ENCODE measurements at places on chromosomes 7 and 10.

DNA sequence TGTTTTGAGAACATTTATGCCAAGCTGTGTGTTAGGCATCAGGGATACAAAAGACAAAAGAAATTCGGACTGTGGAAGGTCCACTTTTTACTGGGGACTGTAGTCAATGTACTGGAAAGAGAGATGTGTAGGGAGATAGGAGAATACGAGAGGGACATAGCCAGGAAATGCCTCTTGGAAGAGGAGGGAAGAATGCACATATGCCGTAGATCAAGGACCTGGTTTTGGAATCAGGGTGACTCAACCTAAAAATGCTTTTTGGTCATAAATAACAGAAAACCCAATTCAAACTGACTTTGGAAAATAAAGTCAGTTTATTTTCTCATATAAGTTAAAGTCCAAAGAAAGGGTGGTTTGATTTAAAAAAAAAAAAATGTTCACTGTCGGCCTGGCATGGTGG is 140.3 kb upstream of the TCF7L2 start:
- no peak for DNase-seq

DNA sequence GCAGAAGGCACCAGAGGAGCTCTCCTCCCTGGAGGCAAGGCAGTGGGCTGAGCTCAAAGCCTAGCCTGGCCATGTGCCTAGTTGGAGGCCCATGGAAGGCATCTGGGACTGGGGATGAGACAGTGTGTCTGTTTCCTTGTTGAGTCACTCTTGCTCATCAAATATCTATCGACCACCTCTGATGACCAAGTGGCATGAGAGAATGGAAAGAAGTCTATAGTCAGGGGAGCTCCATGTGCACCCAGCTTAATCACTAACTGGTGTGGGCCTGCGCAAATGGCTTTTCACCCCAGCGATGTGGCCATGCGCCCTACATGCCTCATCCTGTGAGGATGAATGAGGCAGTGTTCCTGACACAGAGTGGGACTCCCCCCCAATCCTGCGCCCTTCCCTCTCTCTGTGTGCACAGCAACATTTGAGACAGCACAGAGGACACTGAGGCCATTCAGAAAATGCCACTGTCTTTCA is 229.9 kb downstream of the RPS24 start:
- DNase-seq, result no peak

- no peak for DNase-seq
Measured at GRCh38 chr10:90906596-90906995, 14.3 kb downstream of the ANKRD1 start.

DNA sequence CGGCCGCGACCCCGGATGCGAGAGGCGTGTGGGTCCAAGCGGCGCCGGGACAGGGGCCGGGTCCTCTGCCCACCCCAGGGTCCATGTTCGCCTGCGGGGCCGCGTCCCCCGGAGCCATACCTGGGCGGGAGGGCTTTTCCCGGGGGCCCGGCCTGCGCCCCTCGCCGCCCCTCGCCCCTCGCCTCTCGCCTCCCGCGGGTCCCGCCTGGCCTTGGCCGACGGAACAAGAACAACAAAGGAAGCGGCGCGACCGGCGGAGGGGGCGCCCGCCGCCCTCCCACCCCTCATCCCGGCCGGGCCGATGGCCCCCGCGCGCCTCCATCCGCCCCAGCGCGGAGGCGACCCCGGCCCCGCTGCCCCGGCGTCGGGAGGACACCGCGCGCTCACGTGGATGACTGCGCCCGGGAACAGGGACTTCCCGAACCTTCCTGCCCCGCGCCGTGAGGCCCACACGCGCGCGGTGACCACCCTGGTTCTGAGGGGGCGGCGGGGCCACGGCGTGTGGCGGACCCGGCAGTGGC is 348.2 kb downstream of the DNAJB6 start:
- no peak for DNase-seq

GRCh38 chr10:125021686-125022344 is 79.9 kb downstream of the ZRANB1 start:
- DNase-seq, result no peak

- peak; percentile 34 for DNase-seq
Measured at GRCh38 chr7:114084472-114085312, 165.9 kb upstream of the PPP1R3A start.

GRCh38 chr7:134515569-134516468 is 11.5 kb upstream of the AKR1B10 start:
- DNase-seq, result no peak

DNA sequence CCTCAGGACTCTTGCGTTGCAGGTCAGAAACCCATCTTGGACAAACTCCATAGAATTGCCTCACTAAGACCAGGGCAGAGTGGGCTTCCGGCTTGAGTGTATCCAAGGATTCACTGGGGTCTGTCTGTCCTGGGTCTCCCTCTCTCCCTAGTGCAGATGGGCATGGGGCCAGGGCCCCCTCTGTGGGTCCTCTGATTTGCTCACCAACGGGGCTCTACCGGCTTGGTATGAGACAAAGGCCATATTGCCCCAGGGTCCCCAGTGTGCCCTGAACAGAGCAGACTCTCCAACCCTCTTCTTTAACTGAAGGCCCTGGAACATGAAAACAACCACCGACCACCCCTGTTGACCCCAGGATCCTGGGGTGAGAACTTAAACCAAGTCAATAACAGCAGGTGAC is 68.2 kb upstream of the CHST15 start:
- DNase-seq, result no peak

GRCh38 chr7:32037650-32038198 is 32.5 kb downstream of the PDE1C start:
- DNase-seq, result no peak

- DNase-seq, result no peak
Measured at GRCh38 chr10:112954974-112955581, 5.0 kb downstream of the TCF7L2 start.

DNA sequence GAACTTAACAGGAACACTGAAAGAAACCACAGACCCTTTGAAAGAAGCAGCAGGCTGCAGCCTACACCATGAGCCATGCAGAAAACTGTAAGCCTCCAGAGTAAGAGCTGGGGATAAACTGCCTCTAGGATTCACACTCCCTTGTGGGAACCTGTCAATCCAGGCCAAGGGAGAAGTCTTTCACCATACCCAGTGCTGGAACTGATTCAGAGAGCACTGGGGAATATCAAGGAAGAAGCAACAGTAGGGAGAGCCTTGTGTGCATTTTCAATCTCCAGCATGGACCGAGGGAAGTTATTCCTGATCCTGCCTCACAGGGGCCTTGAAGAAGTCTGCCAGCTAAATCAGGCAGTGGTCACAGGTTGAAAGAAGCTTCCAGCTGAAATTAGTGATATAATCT is 282.2 kb downstream of the AGMO start:
- DNase-seq, result no peak

GRCh38 chr10:58996063-58996462 is 180.4 kb upstream of the PHYHIPL start:
- no peak for DNase-seq

DNA sequence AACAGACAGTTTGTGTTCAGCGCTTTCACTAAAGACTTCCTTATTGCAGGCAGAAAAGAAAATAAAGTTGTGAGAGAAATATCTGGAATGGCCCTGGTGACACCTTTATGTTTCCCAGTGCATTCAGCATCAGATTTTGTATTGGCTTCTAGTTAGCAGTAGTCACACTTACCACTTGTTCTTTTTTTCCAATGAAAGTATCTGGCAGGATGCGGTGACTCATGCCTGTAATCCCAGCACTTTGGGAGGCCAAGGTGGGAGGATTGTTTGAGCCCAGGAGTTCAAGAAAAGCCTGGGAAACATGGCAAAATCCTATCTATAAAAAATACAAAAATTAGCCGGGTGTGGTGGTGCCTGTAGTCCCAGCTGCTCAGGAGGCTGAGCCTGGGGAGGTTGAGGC is 649.6 kb downstream of the LRMDA start:
- DNase-seq, result no peak

DNA sequence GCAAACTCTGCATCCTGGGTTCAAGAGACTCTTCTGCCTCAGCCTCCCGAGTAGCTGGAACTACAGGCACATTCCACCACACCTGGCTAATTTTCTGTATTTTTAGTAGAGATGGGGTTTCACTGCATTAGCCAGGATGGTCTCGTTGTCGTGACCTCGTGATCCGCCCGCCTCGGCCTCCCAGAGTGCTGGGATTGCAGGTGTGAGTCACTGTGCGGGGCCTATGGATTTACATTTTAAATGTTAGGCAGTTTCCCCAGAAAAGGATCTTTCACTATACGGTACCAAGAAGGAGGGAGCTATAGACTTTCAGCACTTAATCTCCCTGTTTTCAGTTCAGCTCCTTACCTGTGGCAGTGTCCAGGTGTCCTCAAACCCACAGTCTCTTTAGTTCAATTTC is 50.8 kb downstream of the SIRT1 start:
- DNase-seq, result no peak

DNA sequence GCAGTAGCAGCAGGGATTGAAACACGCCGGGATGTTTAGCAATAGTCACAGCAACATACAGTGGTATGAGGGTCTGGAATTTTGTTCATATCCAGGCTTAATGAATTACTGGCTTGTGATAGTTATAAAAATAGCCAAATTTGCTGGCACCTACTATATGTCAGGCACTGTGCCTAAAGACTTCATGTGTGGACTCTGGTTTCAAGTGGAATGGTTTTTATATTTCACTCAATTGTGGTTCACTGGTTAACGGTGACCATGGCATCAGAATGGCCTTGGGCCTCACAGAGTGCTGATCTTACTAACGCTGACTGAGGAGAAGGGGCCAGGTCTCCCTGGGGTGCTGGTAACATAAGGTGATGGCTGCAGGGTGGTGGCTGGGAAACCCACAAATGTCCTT is 55.7 kb downstream of the CELF2 start:
- DNase-seq, result no peak

- no peak for DNase-seq
Measured at GRCh38 chr10:59098831-59099452, 77.5 kb upstream of the PHYHIPL start.

All from testis (tissue), 5 donors.